ENCODE measurements at places on chromosomes 2 and 18.

DNA sequence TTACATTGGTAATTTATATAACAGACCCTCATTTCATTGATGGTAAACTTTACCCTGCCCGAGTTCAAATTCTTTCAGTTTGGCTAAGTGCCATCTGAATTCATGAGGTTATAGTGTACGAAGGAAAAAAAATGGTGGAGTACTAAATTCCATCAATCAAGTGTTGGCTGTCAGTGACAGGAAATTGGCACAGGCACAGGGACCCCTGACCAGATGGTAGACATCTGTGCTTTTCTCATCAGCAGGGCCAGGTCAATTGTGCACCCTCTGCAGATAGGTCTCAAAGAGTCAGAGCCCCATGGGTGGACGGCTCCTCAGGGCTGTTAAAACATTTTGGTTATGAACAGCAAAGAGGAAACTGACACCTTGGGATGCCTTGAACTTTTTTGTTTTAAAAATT is 439.2 kb downstream of the SETBP1 start:
- no peak for DNase-seq

DNA sequence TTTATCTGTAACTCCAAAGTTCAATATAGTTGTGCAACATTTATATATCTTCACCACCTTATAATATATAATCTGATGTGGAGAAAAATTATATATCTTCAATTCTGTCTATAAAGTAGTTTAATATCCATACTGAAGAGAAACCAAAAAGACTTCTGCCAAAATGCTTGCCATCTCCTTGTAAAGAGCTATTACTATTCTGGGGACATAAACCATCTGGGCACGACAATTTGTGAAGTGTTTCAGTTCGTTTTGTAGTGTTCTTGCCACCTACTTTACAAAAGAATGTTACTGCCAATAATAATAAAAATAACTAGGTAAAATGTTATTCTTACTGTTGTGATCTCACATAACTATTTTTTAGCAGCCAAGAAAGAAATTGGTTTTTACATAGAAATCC is 45.1 kb downstream of the SCN1A start:
- no peak for DNase-seq

- no peak for DNase-seq
Observed at GRCh38 chr2:10487081-10487740, 39.1 kb upstream of the ODC1 start.

DNA sequence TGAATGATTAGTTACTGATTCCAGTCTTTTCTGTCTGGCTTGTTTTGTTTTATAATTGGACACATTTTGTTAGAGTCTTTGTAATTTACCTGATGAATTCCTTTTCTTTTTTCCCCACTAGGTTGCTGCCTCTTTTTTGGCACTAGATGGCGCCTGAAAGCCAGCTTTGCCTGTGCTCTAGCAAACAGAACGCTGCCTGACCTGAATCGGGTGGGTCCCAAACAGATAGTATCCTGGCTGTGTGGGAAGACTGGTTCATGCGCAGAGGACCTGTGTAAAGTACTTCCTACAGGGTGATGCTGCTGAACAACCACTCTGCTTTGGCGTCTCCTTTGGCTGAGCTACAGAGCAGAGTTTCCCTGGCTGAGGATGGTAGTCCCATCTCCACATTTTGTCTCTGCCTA is 288.2 kb downstream of the IKZF2 start:
- peak; percentile 45 for DNase-seq

DNA sequence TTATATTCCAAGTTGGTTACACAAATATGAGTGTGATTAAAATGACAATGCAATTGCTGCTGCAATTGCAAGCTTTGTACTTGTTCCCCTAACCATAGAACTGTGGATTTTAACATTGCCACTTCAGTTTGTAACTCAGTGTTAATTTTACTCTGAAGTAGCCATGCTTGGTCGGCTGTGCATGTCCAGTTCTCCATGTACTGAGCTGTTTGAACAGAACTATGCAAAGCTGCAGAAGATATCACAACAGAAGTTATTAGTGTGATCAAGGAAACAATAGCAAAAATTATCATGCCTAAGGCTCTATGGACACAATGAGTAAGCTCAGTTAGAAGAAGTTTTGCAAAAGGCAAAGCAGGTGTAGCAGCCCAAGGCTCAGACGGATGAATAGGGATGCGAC is 45.3 kb downstream of the CXCR4 start:
- no peak for DNase-seq

GRCh38 chr2:128378231-128379020 is 59.8 kb upstream of the HS6ST1 start:
- DNase-seq: no peak

- DNase-seq: no peak
Observed at GRCh38 chr18:36634573-36635216, 194.1 kb downstream of the TPGS2 start.

DNA sequence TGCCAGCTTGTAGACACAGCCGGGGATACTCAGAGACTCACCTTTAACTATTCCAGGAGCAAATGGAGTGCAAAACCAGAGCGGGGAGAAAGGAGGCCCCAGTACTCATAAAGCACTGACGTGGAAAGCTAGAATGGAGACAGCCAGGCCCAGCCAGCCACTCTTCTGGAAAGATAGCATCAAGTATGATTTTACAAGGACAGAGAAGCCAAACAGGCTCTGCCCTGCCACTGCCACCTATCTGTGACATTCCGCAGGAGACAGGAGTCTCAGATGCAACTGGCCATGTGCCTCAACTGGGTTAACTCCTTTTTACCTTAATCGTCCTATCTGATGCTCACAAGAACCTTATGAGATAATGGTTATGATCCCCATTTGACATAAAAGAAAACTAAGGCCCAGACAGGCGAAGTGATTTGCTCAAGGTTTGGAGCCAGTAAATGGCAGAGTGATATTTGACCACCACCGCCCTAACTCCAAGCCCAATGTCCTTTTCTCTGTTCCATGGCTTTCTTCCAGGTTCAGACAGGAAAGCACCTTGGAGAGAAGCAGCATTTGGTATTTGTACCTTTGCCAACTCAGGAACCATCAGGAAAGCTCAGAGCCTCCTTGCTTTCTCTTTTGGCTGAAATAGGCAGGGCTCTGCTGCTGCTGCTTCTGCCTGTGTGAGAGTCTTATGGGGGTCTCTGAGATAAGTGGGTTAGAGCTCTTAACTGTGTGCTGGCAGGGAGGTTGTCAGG is 15.6 kb downstream of the KIF3C start:
- no peak for DNase-seq

GRCh38 chr2:49069829-49070228 is 84.5 kb downstream of the FSHR start:
- no peak for DNase-seq
